Activated CD4-positive, alpha-beta T cell treated with anti-CD3 and anti-CD28 coated beads for 48 hours (primary cell): ENCODE measurements at places on chromosomes 1 and 21.
A peak's percentile ranks its signal among the peaks of the same experiment; 100 is the strongest.

GRCh38 chr1:235930543-235930942 lies 63.8 kb upstream of the LYST start:
- no peak for DNase-seq

DNA sequence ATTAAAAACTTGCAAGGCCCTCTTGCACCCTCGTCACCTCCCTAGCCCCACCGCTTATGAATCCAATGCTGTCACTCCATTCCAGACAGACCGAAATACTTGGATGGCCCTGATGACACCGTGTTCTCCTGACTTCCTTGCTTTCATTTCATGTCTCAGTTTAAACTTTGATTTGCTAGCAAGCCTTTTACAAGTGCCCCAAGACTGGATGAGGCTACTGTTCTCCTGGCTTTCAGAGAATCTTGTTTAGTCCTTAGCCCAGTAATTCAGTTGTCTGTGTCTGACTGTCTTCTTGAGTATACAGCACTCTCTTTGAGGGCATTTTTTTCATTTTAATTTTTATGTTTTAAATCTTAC lies 824 bp upstream of the IFI44L start:
- DNase-seq, result no peak

DNA sequence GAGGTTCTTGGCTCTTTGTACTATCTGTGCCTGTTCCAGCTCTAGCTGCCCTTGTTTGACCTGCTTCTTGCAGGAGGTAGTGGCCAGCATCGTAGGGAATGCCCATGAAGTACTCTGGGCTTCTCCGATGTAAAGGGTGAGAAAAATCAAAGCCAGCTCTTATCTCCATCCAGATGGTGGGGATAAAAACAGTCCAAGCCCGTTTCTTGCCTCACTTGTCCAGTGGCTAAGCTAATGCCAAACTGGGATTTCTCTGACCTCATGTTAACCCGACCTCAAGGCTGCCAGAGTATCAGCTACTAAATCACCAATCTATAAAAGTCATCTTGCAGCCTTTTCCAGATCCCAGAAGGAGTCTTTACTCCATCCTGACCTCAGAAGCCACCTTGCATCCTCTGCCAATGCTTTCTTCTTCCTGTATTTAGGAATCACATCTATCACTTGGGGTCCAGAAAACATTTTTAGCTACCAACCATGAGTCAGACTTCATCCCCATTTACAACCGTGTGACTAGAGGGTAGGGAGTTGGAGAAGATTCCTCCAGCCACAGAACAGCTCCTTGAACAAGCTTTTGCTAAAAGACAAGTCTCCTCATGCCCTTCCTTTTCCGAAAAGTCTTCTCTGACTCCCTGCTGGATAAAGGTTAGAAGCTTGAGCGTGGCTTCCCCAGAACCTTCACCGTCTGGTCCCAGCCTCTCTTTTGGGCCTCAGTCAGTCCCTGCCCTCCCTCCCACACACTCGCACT lies 35.9 kb downstream of the KCNC4 start:
- no peak for DNase-seq

DNA sequence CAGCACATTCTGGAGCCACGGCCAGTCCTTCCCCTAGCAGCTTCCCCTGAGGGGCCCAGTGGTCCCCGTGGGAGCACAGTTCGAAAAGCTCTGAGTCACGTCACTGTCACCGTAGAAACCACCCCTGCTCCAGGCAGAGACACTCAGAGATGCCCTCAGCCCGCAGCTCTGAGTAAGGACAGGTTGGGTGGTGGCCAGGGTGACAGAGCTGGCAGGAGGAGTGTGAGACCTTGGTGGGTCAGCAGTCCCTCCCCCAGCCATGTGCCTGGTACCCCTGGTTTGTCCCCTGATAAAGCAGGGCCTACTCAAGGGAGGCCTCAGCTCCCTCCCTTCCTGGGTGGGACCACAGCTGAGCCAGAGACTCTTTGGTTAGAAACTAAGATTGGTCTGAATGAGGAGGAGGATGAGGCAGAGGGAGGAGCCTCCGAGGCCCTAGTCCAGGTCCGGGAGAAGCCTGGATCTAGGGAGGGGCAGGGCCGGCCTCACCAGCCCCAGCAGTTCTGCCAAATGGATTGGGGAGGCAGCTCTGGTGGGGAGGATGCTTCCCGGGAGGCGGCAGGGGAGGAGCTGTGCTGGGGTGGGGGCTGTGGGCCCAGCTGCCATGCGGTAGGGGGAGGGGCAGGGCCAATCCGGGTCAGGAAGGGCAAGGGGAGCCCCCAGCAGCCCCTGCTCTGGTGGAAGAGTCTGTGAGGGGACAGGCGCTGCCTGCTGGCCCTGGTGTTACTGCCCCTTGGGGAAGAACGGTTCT lies 55.2 kb downstream of the SLC9A1 start:
- DNase-seq, result peak; percentile 68

GRCh38 chr1:159535907-159536306 lies at the start of gene OR10J5:
Gene OR10J5 (minus strand): TSS chr1:159536007. CDS start chr1:159536007, 0 bp downstream.
- no peak for DNase-seq

DNA sequence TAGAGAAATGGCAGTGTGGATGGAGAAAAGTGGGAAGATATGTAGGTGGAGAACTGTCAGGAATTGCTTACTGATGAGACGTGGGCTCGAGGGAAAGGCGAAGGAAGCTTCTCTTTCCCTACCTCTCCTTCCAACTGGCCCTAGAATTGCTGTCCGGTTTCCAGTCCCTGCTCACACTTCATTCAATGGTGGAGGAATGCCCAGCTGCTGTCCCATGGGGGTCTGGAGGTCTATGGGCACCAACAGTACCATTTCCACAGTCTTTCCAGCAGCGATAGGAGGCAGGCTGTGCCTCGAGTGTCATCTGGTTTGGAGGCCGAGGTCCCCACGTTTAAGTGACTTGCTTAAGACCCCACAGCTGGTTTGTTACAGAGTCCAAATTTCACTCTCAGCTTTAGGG lies 31.5 kb upstream of the CD1D start:
- no peak for DNase-seq

DNA sequence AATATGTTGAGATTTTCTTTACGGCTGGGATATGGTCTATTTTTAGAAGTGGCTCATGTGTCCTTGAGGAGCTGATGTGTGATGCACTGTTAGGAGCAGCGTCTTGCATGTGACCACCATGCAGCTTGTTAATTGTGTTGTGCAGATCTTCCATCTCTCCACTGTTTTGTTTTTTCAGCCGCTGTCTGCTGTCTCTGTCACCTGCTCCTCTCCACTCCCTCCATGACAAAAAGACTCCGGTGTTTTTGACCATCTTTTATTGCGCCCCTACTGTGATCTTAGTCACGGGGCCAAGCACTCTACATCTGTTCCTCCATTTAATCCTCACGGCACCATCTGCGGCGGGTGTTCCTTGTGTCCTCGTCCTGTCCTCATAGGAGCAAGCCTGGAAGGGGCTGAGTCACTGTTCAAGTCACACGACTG lies 51.8 kb downstream of the ADARB1 start:
- DNase-seq, result no peak

DNA sequence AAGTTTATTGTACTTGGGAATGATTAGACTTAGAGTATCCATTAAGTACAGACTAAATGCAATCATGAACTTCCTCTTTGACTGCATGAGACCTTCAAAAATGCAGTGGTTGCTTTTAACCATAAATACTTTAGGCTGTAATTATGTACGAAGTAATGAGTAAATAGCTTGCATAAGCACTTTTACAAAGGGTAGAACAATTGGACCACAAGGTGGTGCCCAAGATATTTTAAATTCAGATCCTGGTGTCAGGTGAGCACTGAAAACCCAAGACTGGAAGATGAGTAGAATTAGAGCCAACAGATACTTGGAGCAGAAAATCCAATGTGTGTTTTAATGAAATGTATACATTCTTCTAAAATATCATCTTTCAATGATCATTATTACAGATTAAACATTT lies 43.4 kb upstream of the RHOU start:
- no peak for DNase-seq

GRCh38 chr1:212381397-212382035 lies 33.2 kb downstream of the PACC1 start:
- DNase-seq, result no peak

GRCh38 chr21:28387220-28387619 lies 605.5 kb downstream of the LTN1 start:
- no peak for DNase-seq

GRCh38 chr1:82492159-82492558 lies 691.4 kb downstream of the ADGRL2 start:
- DNase-seq, result no peak

DNA sequence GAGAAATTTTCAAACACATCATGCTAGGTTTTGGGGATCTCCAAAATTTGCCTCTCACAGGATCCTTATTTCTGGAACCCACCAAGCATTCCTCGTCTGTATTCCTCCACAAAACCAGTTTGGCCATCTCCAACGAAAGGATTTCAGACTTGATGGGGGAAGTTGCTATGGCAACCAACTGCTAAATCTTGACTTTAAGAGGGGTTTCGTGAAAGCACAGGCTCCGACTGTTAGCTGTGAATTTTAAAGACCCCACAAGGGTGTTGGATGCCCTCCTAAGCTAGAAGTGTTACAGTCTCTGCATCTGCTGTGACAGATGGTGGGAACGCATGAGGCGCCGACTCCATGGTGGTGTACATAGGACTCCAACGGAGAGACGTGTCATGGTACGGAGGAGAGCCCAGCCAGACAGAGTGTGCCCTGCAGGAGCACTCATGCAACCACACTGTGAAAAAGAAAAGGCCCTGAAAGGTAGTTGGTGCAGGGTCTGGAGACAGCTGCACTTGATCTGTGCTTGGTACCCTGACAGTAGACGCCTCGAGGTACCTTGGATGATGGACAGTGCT lies 147.1 kb downstream of the ASTN1 start:
- no peak for DNase-seq

- DNase-seq, result no peak
These were observed 84.3 kb downstream of the RRAGC start for GRCh38 chr1:38775175-38775845.

DNA sequence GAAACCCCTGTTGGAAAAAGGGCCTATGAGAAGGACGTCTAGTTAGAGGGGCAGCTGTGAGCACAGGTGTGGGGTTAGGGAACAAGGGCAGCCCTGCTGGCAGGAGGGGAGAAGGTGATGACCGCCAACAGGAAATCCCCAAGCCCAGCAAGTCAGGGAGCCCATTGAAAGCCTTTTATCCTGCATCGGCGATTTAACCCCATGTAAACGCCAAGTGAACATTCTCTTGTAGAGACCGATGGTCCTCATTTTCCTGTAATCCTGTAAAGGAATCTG lies 1.1 kb upstream of the BSND start:
- no peak for DNase-seq
